Chondrocyte (in vitro differentiated cells): ENCODE measurements at places on chromosomes 2 and 18. TPM values are rescaled to one million over a fixed set of nuclear protein-coding genes. Genes with fewer than 3 reads are reported as not detected.

The TMEM247 gene
- total RNA-seq = not detected in 3 replicates

GRCh38 chr2:33848486-33848885 is 249.4 kb upstream of the FAM98A start:
- DNase-seq = no peak
- no peaks in the 10 kb centered on the region for H3K27me3 ChIP-seq
- no peak overlapping the region for H3K4me3 ChIP-seq

DNA sequence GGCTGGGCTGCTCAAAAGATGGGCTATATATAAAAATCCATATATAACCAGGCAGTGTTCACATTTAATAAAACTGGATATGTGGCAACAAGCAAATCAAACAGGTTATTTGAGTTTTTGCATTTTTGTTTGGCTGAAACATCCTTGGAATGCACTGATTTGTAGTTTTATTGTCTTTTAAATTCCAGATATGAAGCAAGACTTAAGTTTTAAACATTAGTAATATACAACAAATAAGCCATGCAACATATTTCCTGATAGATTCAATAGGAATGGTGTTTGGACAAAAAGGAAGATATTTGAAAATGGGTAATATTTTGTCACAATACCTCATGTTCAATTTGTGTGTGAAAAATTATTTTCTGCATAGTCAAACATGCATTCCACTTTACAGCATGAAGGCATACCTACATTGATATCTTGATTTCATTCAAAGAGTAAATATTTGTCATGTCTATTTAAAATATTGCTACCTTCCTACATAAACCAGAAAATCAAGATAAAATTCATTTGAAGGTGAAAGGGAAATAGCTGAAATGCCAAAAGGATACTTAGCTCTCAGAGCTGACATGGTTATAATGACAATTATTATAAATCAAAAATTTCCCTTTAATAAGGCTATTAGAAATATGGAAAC is 132.3 kb upstream of the NETO1 start:
- no peak overlapping the region for H3K27ac ChIP-seq
- no peak for DNase-seq

DNA sequence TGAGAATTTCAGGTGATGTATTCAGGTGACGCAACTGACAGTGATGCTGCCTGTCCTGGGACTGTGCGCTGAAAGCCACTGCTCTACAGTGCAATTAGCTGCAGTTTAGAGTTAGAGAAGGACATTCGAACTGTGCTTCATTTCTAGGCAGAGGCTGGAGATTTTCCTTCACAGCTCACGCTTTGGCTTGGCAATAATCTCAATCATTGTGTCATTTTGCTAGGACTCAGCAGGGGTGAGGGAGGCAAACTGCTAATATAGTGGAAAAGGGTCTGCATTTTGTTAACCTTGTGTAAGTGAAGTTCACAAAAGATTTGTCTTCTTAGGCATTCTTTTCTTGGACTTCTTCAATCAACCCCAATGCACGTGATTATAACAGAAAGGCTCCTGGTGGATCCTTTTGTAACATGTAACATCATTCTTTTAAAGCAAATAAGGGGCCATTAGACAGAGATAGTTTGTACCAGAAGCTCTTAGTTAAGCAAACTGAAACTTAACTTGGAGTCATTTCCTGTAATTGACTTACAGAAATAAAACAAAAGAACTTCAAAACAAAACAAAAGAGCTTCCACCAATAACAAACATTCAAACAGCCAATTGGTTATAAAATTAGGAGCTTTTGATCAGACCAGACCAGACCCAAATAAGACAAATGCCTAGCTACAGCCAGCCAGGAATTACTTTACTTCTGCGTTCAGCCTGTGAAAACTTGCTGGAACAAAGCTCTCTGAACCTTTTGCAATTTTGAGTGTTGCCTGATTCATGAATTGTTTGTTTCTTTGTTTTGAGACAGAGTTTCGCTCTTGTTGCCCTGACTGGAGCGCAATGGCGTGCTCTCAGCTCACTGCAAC is 1376.3 kb upstream of the CELF4 start:
- H3K36me3 ChIP-seq = no peaks in the 10 kb centered on the region
- H3K4me3 ChIP-seq = no peak overlapping the region
- H3K4me1 ChIP-seq = no peaks in the 10 kb centered on the region
- no peaks in the 10 kb centered on the region for H3K27me3 ChIP-seq
